ENCODE measurements at places on chromosomes 2 and 18.

DNA sequence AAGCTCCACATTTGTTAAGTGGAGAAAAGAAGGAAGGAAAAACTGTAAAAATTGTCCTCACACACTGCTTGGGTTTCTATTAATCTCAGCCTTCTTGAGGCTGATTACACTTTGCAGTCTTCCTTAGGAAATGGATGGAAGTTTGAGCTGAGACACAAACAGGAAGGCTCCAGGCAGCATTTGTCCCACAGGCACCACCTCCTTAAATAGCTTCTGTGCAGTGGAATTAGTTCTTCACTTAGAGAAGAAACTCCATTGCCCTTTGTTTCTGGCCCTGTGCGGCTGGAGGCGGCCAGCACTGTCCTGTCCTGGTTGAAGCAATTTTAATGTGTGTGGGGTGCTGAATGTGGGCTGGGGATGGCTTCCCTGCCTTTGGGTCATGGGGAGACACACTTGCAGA lies 44.3 kb downstream of the ARHGAP28 start:
- DNase-seq = no peak

DNA sequence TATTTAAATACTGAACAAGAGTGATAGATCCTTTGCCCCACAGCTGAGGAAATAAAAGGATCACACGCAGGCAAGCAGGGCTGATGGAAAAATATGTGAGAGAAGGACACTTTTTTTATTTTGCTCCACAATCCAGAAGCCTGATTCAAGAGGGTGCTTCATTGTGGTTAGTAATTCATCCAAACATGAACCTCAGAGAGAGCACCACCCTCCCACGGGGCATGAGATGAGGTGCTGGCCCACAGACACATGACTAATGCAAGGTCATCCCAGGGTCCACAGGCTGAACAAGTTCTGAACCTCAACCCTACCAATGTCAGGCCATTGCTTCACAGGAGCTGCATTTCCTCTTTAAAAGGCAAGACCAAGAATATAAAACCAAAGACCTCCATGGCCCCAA lies 239.6 kb downstream of the MREG start:
- no peak for DNase-seq

GRCh38 chr2:131092458-131093005 lies 728 bp downstream of the FAM168B start:
- DNase-seq = no peak

GRCh38 chr18:78586586-78586985 lies 393.0 kb upstream of the SALL3 start:
- no peak for DNase-seq

GRCh38 chr2:113056521-113056920 lies 2.5 kb upstream of the IL36RN start:
- DNase-seq = no peak

DNA sequence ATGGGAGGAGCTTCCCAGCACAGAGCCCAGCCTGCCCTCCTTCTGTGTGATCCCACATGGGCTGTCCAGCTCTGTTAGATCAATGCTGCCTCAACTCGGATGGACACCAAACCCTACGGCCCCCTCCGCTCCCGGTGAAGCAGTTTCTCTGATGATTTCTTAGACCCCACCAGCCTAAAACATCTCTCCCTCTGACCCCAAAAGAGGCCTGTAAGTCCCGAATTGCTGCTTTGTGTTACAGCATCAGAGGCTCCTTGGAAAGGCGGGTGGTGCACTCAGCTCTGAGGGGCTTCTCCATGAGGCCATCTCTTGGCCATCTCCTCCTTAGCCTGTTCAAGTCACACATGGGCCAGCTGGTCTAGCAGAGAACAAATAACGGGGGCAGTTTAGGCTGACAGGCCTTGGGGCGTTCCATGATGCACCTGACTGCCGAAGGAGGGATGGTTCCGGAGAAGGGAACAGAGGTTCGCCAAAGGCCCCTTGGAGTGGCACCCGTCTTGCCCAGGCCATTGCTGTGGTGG lies 240.7 kb downstream of the SH3RF3 start:
- DNase-seq = no peak

DNA sequence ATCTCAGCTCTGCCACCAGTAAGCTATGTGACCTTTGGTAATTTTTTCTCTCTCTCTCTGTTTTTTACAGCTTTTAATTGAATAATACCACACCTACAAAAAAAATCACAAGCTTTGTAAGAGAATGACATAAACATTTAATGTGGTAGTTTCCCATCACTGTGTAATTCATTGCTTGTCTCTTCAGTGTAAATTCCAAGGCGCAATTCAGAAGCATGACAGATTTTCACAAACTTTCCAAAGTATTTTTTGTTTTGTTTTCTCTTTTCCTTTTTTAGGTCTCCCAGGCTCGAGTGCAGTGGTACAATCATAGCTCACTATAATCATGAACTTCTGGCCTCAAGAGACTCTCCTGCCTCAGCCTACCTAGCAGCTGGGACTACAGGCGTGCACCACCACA lies 25.0 kb upstream of the PPM1B start:
- DNase-seq = no peak

- DNase-seq = no peak
Measured at GRCh38 chr18:45726603-45727002, 2.6 kb downstream of the SLC14A1 start.

GRCh38 chr2:83002706-83003105 lies 1456.4 kb downstream of the SUCLG1 start:
- DNase-seq = no peak

DNA sequence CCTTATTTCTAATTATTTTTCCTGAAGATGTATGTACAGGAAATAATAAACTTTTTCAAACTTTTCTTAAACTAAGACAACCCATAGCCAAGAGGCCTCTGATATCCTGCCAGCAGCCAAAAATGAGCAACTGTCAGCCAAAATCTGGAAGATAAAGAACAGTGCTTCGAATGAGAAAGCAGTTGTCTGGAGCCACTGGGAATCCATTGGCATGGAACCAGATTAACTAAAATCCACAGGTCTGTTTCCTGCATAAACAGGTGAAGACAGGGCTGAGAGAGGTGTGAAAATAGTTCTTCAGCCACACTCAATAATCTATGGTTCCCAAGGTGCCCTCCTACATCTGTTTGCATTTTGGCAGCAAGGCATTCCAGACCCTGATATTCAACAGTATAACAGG lies 1076.7 kb upstream of the PIK3C3 start:
- no peak for DNase-seq
